ENCODE measurements at places on chromosomes 16 and 17. TPM values are rescaled to one million over a fixed set of nuclear protein-coding genes. Genes with fewer than 3 reads are reported as not detected.

DNA sequence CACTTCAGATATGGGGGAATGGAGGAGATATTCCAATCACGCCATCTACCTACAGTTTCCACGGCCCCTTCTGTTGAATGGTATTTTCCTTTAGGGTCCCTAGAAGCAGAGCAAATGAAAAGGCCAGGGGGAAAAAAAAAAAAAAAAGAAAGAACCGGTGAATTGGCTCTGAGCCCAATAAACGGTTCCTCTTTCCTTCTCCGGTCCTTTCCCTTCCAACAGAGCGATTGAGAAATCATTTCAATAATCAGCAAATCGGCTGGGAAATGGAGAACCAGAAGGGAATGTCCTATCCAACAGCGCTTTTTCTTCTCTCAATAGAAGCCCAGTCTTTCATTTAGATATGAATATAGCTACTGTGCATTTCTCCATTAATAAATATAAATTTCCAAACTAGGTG lies 26.8 kb upstream of the HOXB13 start:
- DNase-seq, result no peak

CHP2 gene
- 0.89 TPM for polyA plus RNA-seq

GRCh38 chr17:77556383-77557061 lies 402.0 kb upstream of the TNRC6C start:
- no peak for DNase-seq

DNA sequence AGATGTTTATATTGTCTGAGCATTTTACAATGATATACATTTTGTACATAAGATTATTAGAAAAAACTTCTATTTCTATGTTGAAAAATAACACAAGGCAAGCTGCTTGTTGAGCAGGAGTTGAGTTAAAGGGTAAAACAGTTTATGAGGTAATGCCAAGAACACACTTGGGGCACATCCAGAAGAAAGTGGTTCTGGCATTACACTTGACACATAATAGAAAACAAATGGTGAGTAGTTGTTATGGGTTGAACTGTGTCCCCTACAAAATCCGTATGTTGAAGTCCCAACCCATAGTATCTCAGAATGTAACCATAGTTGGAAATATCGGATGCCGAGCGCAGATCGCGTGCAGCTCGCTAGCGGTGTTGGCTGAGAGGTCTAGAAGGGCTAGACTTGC lies 354.3 kb upstream of the GOT2 start:
- no peak for DNase-seq

RDM1 gene
- 2.6 TPM for polyA plus RNA-seq

- no peak for DNase-seq
Measured at GRCh38 chr16:86664522-86665318, 86.4 kb downstream of the FOXL1 start.

- no peak for DNase-seq
Measured at GRCh38 chr16:89618109-89618998, 4.9 kb downstream of the DPEP1 start.

DNA sequence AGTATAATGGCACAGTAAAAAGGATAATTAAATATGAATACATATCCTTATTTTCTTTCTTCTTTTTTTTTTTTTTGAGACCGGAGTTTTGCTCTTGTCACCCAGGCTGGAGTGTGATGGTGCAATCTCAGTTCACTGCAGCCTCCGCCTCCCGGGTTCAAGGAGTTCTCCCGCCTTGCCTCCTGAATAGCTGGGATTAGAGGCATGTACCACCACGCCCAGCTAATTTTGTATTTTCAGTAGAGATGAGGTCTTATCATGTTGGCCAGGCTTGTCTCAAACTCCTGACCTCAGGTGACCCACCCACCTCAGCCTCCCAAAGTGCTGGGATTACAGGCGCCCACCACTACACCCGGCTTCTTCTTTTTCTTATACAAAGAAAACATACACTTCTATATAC lies 12.0 kb downstream of the GABARAPL2 start:
- DNase-seq, result no peak

DNA sequence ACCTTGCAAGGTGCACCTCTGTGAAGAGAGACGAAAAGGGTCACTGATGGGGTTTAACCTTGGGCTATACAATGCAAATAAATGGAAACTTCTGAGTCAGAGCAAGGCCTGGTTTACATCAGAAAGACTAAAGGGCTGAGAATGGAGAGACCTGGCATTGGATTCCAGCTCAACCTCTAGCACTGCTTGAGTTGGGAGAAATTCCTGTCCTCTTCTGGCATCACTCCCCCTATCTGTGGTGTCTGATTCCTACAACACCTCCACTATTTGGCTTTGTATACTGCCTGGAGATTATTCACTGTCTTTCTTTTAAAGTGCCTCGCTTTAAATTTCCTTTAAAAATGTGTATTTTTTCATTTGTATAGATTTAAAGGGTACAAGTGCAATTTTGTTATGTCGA lies 68.8 kb downstream of the GPR139 start:
- DNase-seq, result no peak

DNA sequence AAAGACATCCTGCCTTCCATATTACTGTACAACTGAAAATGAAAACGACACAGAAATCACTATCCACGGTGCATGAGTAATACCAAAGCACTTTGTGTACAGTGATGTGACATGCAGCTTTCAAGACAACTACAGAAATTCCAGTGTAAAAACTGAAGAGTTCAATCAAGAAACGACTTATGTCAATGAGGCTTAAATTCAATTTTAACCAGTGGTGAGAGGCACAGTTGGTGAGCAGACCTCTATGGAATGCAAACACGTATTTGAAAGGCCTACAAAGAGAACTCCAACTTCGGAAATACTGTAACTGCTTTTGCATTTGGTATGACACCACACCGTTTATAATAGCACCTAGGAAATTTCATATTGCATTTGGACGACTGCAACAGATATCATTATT lies 87.6 kb downstream of the USP31 start:
- no peak for DNase-seq

- DNase-seq, result no peak
Measured at GRCh38 chr17:76404256-76404655, 19.8 kb downstream of the SPHK1 start.

GRCh38 chr16:56946767-56947603 lies 14.8 kb upstream of the CETP start:
- DNase-seq, result no peak

SLFN11 gene
- polyA plus RNA-seq, result 10.5 TPM

- DNase-seq, result no peak
Measured at GRCh38 chr17:78675316-78675616, 98.1 kb upstream of the DNAH17 start.

DNA sequence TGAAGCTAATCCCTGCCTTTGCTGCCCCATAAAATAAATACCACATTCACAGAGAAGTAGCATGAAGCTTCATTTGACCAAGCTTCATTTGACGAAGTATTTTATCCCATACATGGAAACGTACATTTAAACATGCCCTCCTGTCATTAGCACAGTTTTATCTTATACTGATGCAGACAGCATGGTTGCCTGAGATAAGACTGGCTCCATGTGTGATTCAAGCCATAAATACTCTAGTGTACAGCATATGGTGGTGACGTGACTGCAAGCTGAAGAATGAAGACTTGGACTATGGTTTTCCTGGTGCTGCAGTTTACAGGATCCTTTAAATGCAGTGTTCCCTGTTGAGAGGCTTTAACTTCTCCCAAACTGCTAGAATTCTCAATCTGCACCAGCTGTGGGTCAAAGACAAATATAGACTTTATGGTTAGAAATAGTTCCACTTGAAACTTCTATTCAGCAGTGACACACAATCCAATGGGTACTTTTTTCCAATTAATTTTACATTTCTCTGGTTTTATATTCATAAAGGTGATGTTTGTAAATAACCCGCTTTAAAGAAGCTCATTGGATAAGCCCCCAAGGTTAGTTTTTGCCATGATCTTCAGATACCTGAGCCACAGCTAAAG lies 64.9 kb downstream of the CYB561 start:
- DNase-seq, result no peak

GRCh38 chr17:63029541-63029940 lies 63.5 kb downstream of the TANC2 start:
- DNase-seq, result no peak

GRCh38 chr17:40087049-40087794 lies 13.2 kb downstream of the NR1D1 start:
- DNase-seq, result no peak

GRCh38 chr16:48546774-48547173 lies 63.2 kb downstream of the N4BP1 start:
- DNase-seq, result no peak

- DNase-seq, result no peak
Measured at GRCh38 chr16:23501291-23501690, 9.0 kb downstream of the GGA2 start.

- DNase-seq, result no peak
Measured at GRCh38 chr16:12296991-12297390, 320.5 kb downstream of the SNX29 start.

ABCC11 gene
- polyA plus RNA-seq, result 0.60 TPM

DNA sequence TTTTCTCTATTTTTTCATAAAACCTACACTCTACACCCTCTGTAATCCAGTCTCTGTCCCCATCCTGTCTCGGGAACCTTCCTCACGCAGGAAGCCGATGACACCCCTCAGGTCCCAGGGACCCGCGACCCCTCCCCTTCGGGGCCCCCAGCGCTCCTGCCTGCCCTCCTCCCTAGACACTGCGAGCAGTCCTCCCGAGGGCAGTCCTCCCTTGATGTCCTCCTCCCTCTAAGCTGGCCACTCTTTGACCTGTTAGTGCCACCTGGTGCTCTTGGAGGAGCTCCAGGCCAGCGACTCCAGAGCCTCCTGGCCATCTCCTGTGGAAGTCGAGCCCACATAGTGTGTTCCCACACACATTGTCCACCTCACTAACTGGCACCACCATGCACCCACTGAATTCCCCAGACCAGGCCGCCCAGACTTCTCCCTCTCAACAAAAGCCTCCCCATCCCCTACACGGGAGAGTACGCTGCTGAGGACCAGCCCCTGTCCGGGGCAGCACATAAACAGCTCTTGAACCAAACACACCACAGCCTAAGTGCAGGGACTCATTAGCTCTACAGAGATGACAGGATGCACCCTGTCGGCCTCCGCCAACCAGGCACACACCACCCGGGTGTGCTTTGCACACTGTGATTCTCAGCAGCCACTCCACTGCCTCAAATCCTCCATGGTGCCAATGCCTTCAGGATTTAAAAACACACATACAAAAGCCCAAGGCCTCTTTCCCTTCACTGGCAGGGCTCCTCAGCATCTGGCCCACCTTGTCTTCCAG lies 9.3 kb downstream of the OSBPL7 start:
- DNase-seq, result no peak
